ENCODE measurements at places on chromosomes 2 and 18. TPM values are rescaled to one million over a fixed set of nuclear protein-coding genes. Genes with fewer than 3 reads are reported as not detected.

DNA sequence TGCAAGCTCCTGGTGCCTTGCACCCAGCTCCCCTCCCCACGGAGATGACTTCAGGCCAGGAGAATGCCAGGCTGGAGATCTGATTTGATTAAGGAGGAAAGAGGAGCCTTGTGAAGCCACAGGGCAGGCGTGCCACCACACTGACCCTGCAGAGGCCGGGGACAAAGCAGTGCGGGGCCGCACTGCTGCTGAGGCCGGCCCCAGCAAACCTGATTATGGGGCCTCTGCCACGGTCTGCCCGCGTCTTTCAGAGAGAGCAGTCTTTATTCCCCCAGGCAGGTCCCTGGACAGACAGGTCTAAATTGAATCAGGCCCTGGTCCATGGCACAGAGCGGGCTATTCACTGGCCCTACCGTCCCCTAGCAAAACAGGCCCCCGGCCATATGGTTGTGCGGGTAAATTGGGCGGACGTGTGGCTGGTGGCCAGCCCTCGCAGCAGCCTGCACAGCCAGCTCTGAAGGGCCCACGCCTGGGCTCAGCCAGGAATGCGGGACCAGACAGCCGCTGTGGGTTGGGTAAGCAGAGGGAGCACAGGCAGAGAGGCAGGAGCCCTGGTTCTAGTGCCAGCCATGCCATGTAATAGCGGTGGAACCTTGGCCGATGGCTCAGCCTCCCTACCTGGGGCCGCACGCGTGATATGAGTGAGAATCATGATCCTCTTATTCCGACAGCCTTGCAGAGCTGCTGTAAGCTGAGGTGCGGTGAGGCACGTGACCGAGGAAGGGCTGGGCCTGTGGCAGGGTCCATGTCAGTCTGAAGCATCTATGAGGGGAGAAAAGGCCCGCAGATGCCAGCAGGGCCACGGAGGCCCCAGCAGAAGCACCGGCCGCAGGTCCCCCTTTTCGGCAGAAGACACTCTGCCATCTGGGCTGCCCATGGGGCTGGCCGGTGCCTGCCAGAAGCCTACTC is 97.3 kb upstream of the MYCN start:
- no peak for DNase-seq

DNA sequence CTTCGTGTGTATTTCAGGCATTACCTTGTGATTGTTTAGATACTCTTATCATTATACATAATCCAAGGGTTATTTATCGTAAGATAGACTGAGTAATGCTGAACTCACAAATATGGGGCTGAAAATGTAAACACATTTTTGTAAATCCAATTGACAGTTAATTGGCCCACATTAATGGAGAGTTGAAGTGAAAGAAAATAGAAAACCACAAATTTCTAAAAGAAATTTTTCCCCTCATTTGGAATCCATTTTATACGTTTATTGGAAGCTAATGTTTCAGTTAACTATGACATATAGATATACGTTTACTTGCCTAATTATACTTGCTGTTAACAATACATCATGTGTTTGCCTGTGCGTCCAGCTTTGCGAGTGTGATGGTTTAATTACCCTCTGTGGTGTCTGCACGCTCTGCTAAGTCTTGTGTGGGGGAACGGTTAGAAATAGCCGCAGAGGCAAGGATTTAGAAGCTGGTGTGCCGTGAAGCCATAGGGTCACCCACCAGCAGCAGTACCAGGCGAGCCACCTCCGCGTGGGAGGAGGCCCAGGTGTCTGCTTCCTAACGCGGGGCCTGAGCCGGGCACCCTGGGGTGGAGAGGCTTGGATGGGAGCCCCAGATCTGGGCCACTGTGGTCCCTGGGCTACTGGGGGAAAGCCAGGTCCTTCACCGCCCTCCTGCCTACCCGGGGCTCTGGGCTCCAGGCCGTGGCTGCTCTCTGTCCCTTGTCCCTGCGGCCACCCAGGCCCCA is 38.0 kb downstream of the TSHZ1 start:
- no peak for DNase-seq

- DNase-seq, result no peak
Observed at GRCh38 chr18:12426924-12427323, 19.2 kb downstream of the PRELID3A start.

GRCh38 chr2:131535526-131535925 is 7.8 kb downstream of the CCDC74A start:
- no peak for DNase-seq

DNA sequence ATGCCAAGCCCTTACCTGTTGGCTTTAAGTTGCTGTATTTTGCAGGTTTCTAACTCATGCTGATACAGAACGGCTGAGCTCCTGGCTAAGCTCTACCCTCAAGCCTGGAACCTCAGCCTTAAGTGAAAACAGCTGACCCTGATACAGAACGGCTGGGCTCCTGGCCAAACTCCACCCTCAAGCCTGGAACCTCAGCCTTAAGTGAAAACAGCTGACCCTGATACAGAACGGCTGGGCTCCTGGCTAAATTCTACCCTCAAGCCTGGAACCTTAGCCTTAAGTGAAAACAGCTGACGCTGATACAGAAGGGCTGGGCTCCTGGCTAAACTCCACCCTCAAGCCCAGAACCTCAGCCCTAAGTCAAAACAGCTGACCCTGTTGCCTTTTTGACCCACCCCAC is 17.6 kb upstream of the DNER start:
- DNase-seq, result no peak

GRCh38 chr2:10297959-10298531 is 4.7 kb upstream of the HPCAL1 start:
- DNase-seq, result peak; percentile 80

GRCh38 chr2:79128406-79128805 is 8.1 kb downstream of the REG1A start:
- DNase-seq, result no peak

DNA sequence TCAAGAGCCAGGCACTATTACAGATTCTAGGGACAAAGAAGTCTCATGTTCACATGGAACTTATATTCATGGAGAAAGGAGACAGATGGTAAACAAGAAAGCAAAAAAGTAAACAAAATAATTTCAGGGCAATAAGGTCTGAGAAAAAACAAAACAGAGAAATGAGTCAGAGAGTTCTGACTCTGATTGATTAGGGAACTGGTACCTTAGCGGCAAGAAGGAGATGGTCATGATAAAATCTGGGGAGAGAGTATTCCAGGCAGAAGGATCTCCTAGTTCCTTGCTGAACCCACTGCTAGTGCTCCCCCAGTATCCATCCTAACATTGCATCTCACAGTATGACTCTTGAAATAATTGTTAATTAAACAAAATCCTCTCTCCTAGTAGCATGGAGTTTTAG is 161.8 kb upstream of the KLF7 start:
- DNase-seq, result no peak

Gene REG3G
- not detected for total RNA-seq
